Activated effector memory CD4-positive, alpha-beta T cell treated with Interleukin-2 at 50 U/mL for 16 hours (primary cell): ENCODE measurements at places on chromosomes 5 and 9.

GRCh38 chr9:91117959-91118703 lies 243.6 kb downstream of the AUH start:
- no peak for DNase-seq

DNA sequence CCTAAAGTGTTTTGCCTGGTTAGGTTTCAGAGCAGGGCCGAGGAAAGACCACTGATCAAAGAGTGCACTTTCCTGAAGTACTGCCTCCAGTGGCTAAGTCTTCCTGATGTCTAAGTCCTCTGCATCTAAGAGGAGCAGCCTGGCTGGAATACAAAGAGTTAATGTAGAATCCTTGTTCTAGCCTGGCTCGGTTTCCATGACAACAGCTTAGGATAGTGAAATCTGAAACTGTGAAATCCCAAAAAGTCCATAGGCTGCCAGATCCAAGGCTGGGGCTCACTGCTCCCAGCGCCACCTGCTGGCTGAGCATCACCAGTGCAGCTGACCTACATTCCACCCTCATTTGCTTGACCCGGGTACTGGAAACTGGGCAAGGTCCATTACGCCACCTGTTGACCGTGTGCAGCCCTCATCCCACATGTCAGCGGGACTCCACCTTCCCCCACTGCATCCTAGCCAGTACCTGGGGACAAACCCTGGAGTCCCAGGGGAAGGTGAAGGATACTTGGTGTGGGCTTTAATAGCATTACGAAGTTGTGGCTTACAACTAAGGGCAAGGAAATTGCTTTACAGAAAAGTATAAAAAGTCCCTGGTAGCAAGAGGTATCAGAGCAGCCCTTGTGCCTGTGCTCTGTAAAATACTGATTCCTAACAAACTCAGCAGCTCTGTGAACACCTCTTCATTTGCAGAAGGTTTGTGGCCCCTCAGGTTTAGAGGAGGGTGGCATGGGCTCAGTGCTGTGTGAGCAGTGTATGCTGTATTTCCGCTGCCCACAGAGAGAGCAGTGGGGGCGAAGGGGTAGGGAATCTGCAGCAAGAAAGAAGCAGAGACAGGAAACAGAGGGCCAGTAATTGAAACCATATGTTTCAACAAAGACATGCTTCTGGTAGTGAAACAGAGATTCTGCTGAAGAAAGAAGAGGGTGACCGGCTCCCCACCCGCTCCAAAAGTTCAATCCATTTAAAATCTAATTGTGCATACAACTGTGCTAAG lies 36.0 kb downstream of the PCDHGC5 start:
- DNase-seq = peak; percentile 26

DNA sequence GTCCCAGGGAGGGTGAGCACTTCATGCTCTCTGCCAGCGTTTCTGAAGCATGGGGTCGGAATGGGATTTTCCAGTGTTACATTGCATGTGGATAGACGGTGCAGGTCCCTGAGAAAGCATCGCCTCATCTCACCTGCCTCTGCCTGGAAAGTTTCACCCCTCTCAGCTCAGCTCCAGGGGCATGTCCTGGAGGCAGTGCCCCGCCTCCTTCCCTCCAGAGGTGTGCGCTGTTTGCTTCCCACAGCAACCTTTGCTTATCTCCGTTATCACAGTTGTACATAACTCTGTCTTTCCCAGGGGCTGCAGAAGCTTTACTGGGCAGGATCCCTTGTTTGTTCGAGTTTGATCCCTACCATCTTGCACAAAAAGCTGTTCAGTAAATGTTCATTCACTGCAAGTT lies 10.7 kb upstream of the CREBRF start:
- DNase-seq = no peak

- no peak for DNase-seq
Measured at GRCh38 chr5:56637321-56637920, 177.9 kb upstream of the MAP3K1 start.

DNA sequence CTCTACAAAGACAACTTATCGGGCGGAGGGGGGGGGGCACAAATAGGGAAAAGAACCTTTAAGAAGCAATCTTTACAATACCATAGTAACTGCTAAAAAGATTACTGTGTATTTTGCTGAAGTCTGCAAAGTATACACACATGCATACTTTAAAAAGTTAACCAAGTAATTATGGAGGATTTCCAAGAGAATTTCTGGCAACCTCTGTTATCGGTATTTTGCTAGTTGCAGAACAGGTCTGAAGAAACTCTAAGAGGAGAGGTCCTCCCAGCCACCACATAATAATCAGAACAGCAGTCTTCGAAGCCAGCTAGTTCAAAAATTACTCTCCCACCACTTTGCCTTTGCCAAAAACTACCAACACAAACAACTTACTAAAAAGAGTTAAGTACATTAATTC lies 56.1 kb downstream of the UBAP2 start:
- no peak for DNase-seq

GRCh38 chr9:37156205-37156604 lies 35.8 kb downstream of the ZCCHC7 start:
- no peak for DNase-seq

- no peak for DNase-seq
Measured at GRCh38 chr9:135814421-135815095, 92.8 kb downstream of the CAMSAP1 start.

GRCh38 chr5:59517926-59518585 lies 375.5 kb downstream of the PDE4D start:
- DNase-seq = no peak

DNA sequence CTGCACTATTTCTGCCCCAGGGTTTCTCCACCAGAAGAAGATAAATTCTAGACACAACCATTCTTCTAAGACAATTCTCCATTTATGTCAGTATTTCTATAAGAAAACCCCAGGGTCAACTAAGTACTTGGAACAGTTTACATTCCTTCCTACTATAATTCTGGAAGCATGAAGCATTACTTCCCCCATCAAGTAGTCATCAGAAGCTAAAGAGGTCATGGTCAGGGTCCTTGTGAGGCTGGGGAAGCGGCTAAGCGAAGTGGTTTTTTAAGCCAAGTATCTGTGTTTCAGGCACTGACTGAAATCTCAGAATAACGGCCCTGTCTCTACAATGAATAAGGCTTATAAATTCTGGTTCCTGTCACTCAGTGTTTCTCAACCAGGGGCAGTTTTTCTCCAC lies 197.8 kb downstream of the GLIS3 start:
- DNase-seq = no peak

- no peak for DNase-seq
Measured at GRCh38 chr5:53110156-53110555, 599 bp upstream of the MOCS2 start.

GRCh38 chr9:89675058-89675742 lies 70.4 kb downstream of the GADD45G start:
- no peak for DNase-seq
